ENCODE measurements at places on chromosomes 6 and 20.
A peak's percentile ranks its signal among the peaks of the same experiment; 100 is the strongest.

DNA sequence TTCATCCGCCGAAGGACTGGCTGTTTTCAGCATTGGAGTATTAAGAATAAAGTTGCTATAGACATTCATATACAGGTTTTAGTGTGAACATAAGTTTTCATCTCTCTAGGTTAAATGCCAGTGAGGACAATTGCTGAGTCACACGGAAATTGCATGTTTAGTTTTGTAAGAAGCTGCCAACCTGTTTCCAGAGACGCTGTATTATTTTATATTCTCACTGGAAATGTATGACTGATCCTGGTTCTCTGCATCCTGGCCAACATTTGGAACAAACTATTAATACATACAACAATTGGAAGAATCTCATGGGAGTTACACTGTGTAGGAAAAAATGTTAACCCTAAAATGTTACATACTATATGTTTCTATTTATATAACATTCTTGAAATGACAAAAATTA is 16.7 kb upstream of the TGM6 start:
- DNase-seq: peak; percentile 49

DNA sequence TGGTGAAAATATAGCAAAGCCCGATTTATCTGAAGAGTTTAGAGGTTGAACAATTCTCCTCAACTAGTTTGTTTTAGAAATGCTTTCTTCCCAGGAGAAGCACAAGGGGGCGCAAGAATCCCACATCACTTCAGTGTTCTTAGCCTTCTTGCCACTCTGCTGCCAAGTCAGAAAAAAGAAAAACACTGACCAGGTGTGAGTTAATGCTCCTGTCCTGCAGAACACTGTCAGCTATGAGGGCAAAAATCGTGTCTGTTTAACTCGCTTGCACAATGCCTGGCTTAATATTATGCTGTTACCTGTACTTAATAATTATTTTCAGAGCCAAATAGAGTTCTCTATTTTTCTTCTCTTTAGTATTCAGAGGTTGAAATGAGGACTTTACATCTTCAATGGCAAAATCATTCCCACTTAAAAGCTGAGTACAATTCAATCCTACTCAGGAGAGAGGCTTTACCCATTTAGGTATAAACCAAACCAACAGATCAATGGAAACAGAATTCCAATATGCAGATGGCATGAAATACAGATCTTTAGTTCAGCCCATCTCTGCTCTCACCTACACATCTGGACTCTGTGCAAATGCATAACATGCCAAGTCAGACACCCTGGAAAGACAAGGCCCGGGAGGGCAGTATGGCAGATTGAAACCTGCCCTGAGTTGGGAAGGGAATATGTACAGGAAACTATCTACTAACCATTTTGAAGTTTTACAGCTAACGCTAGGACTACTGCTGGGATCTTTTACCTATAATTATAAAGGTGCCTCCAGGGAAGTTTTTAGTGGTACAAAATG is 71.4 kb upstream of the TULP1 start:
- peak; percentile 77 for DNase-seq

DNA sequence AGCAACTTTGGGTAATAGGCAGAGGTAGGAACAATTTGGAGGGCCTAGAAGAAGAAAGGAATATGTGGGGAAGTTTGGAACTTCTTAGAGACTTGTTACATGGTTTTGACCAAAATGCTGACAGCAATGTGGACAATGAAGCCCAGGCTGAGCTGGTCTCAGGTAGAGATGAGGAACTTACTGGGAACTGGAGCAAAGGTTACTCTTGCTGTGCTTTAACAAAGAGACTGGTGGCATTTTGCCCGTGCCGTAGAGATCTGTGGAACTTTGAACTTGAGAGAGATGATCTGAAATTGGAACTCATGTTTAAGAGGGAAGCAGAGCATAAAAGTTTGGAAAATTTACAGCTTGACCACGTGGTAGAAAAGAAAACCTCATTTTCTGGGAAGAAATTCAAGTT is 28.3 kb upstream of the TMEM200A start:
- DNase-seq: no peak

DNA sequence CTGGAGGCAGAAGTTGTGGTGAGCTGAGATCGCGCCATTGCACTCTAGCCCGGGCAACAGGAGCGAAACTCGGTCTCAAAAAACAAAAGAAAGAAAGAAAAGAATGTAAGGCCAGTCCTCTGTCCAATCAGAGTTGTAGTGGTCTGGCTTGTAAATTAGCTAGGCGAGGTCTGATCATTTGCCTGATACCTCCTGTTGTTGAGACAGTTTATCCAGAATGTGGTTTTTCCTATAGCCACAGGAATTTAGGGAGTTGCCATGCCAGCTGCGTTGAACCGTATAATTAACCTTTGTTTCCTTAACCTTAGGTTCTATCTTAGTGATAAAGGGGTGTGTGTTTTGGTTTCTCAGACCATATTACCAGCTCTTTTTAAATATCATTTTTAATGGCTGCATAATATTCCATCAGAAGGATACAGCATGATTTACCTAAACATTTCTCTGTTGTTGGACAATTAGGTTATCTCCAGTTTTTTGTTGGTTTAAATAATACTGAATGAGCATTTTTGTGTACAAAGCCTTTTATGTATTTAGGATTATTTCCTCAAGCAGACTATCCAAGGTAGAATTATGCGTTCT is 11.7 kb upstream of the PPARD start:
- DNase-seq: no peak

DNA sequence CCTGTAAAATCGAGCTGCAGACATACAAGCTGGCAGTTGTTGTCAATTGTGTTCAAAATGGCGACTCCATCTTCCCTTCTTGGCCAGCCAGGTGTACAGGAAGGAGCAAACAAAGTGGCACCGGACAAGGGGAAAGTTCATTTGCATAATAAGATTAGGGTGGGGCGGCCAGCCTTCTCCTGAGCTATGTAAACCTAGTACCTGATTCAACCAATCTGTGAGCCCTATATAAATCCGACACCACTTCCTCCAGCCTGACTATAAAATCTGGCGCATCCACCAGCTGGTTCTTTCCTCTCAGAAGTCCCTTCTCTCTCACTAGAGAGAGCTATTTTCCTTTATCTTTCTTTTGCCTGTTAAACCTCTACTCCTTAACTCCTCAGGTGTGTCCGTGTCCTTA is 8.1 kb upstream of the HBS1L start:
- no peak for DNase-seq

GRCh38 chr6:96104910-96105309 is 89.1 kb downstream of the FUT9 start:
- no peak for DNase-seq

DNA sequence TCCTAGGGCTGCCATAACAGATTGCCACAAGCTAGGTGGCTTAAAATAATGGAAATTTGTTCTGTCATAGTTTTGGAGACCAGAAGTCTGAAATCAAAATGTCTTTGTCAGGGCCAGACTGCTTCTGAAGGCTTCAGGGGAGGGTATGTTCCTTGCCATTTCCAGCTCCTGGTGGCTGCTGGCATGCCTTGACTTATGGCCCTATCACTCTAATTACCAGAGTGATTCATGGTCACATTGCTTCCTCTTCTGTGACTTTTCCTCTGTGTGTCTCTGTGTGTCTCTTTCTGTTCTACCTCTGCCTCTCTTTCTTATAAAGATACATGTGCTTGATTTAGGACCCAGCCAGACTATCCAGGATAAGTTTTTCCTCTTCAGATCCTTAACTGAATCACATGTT is 635.2 kb upstream of the IMPG1 start:
- DNase-seq: no peak

DNA sequence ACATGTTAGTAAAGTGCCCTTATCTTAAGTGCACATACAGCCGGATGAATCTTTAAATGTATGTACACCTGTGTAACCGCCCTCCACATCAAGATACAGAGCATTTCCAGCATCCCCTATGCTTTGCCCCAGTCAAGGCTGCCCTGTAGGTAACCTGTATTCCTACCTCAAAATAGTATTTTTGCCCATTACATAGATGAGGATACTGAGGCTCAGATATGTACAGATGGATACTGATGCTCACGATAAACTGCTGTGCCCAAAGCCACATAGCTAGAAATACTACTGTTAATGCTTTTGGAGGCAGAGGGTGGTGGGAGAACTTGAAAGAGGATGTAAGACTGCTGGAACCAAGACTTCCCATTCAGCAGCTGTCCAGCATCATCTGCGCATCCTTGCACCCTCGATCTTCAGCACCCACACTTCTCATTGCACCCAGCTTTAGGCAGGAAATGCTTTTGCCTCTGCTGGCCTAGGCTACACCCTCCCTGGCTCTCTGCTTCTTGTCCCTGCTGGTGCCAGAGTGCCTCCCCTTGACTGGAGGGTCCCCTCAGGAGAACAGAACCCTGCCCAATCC is 27.0 kb upstream of the ZFAND3 start:
- DNase-seq: no peak

DNA sequence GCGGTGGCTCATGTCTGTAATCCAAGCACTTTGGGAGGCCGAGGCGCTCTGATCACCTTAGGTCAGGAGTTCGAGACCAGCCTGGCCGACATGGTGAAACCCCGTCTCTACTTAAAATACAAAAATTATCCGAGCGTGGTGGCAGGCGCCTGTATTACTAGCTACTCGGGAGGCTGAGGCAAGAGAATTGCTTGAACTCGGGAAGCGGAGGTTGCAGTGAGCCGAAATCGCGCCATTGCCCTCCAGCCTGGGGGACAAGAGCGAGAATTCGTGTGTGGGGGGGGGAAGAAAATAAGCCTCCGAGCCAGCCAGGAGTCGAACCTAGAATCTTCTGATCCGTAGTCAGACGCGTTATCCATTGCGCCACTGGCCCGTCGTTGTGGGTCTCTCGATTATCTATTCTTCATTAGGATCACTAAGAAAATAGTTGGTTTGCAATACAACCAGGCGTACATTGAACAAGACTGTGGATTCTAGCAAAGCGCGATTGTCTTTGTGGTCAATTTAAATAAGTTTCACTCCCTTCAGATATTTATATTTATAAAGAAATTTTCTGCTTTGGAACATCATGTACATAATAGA is 33.9 kb upstream of the PRSS16 start:
- DNase-seq: peak; percentile 36

DNA sequence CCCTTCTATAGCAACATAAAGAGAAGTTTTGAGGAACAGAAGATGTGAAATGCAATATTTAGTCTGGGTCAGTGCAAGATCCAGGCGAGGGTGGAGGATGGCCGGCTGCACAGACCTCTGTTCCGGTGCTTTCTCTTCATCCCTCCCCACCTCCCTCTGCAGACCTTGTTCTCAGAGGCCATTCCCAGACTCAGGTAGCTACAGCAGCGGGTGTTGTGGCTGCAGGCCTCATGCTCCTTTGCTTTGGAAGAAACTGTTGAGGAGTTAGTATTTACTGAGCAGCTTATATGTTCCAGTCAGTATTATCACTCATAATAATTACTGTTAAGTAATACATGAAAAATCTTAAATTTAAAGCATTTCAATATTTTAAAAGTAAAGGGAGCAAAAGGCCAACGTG is 1.7 kb downstream of the BTN3A3 start:
- no peak for DNase-seq

- DNase-seq: no peak
These were observed 11.1 kb upstream of the SLC22A23 start for GRCh38 chr6:3467996-3468395.

- peak; percentile 93 for DNase-seq
These were observed 627.9 kb downstream of the PRKN start for GRCh38 chr6:162099685-162100084.

DNA sequence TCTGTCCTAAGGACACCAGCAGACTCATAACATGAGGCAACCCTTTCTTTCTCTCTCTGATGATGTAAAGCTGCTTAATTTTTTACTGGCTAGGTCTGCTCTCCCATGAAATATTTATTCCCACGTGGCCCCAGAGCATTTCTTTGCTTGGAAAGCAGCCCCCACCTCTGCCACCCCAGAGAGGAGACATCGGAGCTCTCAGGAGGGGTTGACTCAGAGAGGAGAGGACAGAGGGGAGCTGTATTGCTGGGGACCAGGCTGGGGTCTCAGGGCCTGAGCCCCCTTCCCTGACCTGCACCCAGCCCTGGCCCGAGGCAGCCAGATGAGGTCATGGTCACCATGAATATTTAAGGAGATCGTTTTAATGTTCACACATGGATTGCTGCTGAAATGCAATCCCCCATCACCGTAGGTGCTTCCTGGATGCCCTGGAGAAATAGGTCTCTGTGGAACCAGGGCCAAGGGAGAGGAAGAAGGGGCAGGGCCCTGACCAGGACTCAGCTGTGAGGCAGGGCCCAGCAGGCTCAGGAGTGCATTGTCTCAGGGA is 117.5 kb downstream of the DLL1 start:
- no peak for DNase-seq

GRCh38 chr6:165571721-165572132 is 91.3 kb downstream of the PDE10A start:
- peak; percentile 17 for DNase-seq

DNA sequence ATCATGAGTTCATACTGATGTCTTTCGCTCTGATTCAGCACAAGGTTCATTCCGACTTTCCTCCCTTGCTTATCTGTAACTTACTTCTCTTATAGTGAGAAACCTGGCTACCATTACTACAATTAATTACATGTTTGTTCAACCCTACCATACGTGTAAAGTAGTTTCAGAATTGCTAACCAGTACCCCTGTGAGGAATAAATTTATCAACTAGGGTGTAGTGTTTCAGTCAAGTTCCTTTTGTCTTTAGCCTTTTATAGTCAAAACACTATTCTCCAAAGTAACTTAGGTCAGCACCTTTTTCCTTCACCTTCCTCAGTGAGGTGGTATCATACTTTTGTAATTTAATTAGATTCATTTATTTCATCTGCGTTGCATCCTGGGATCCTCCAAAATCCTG is 64.9 kb downstream of the MAP3K4 start:
- DNase-seq: no peak

DNA sequence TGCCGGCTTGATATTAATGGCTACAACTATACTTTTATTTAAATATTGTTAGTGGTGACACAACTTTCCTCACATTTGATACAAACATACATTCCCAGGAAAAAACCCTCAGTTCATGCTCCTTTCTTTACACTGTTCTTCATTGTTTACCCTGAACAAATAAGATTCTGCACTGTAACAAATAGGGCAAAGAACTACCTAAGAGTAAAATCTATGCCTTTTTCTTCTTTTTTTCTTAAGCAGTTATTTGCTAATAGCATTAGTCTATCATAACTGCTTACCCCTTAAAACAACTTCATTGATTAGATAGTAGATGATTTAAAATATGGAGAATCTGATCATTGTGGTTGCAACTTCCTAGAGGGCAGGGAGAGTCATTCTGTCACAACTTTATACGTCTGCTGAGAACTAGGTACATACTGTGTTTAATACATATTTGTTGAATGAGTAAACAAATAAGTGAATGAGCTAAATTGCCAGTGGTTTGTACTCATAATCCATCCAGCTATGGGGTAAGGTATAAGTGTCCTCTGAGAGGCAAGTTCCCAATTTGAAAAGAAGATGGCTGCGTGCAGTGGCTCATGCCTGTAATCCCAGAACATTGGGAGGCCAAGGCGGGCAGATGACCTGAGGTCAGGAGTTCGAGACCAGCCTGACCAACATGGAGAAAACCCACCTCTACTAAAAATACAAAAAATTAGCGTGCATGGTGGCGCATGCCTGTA is 161.0 kb downstream of the CDK19 start:
- DNase-seq: no peak
